ENCODE measurements at places on chromosomes 12 and 14.

DNA sequence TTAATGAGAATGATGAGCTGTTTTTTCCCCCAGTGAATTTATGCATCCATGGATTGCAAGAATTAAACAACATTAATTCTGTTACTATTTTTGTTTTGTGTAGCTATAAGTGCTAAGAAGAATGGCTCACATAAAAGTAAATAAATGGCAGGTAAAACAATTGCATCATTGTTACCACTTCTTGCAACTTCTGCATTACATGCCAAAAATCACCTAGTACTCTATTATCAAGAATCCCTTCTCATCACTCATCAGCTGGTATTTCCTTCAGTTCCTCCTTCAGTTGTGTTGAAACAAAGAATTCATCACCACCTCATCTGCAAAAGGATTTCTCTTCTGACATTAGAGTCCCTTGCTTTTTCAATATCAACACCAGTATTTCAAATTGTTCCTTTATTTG is 773 bp downstream of the A2M start:
- DNase-seq, result no peak

GRCh38 chr12:77003246-77003645 is 62.1 kb downstream of the E2F7 start:
- DNase-seq, result no peak

GRCh38 chr14:103530390-103530789 is 1.4 kb downstream of the TRMT61A start:
- DNase-seq, result no peak

DNA sequence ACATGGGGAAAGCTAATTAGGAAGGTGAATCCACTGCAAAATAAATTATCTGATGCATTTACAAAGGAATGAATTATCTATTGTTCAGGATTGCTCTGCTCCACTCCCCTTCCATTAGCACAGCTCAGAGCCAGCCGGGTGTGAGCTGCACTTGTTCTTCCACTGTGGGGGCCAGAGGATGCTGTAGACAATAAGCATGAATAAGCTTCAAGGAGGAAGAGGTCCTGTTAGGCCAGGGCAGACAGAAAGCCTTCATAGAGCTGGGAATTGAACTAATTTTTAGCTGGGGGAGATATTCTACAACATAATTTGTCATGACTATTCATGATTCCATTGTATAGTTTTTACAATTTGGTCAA is 137.6 kb upstream of the MAX start:
- DNase-seq, result no peak

Data from AG09319 (cell line).